ENCODE measurements at places on chromosomes 7 and 10.

GRCh38 chr10:58648131-58648530 lies 135.5 kb downstream of the BICC1 start:
- no peak for DNase-seq

- DNase-seq: no peak
These were observed 1.3 kb upstream of the DMBT1 start for GRCh38 chr10:122559228-122559627.

- DNase-seq: peak; percentile 100
These were observed at the start of gene ZFAND2A for GRCh38 chr7:1159891-1160669. Gene ZFAND2A, minus strand, starts transcription at chr7:1160196. Its CDS starts 1,984 bp downstream, at chr7:1158212.

GRCh38 chr10:55263327-55263726 lies 462.3 kb upstream of the PCDH15 start:
- peak; percentile 37 for DNase-seq

- no peak for DNase-seq
These were observed 5.1 kb upstream of the EMX2 start for GRCh38 chr10:117537436-117537903.
